ENCODE measurements at places on chromosomes 2 and 18.

GRCh38 chr2:128738446-128739110 is 419.9 kb upstream of the HS6ST1 start:
- no peak for DNase-seq

DNA sequence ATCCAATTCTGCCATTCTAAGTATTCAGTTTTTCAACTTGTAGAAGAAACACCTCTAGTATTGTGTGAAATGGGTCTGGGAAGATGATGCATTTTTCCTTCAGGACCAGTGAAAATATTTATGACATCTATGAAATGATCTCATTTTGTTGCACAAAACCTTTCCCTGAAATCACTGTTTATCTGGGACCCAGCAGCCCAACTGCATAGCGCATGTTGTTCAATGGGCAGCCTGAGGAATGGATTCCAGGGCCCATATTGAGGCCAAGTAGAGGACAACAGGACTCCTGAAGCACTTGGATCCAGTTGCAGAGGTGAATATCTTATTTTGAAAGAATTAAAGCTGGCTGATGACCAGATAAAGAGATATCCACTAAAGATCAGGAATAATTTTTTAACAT is 7.3 kb downstream of the RBMS1 start:
- DNase-seq = no peak

DNA sequence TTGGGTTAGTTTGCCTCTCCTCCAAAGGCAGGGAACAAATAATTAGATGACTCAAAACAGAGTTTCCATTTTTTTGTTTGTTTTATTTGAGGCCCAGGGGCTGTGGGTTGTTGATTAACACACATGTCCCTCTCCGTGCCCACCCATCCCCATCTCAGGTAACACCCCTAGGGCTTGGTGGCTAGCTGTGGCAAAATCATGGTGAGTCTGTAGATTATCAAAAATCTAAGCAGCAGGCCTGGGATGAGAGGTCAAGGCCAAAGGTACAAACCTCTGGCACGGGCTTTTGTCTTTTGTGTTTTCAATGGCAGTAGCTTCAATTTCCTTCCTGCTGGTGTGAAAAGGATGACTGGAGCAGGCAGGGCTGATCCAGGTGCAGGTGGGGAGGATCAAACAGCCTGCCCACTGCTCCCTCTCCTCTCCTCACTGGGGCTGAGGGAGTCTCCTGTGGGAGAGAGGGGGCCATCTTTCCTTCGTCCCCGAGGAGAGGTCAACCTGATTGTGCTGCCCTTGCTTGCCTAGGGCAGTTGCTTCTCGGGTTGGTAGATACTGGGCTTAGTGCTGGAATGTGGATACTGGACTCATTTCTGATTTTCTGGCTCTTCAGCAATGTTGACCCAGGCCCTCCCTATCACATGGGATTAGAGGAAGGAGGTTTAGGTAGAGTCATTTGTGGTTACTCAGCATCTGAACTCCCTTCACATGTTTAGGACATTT is 31.9 kb upstream of the EML4 start:
- no peak for DNase-seq

GRCh38 chr18:72908181-72908580 is 40.4 kb upstream of the NETO1 start:
- DNase-seq = no peak

- no peak for DNase-seq
Observed at GRCh38 chr2:170829036-170829435, 12.3 kb downstream of the GAD1 start.

GRCh38 chr18:46419391-46420141 is 237.5 kb downstream of the LOXHD1 start:
- DNase-seq = no peak

- DNase-seq = no peak
Observed at GRCh38 chr2:10427618-10427949, 20.5 kb downstream of the ODC1 start.

GRCh38 chr18:58692422-58693185 is 21.3 kb downstream of the MALT1 start:
- DNase-seq = no peak

- DNase-seq = no peak
Observed at GRCh38 chr2:208315081-208315788, 49.2 kb downstream of the PIKFYVE start.

GRCh38 chr2:144443837-144444817 is 75.8 kb downstream of the ZEB2 start:
- DNase-seq = no peak

DNA sequence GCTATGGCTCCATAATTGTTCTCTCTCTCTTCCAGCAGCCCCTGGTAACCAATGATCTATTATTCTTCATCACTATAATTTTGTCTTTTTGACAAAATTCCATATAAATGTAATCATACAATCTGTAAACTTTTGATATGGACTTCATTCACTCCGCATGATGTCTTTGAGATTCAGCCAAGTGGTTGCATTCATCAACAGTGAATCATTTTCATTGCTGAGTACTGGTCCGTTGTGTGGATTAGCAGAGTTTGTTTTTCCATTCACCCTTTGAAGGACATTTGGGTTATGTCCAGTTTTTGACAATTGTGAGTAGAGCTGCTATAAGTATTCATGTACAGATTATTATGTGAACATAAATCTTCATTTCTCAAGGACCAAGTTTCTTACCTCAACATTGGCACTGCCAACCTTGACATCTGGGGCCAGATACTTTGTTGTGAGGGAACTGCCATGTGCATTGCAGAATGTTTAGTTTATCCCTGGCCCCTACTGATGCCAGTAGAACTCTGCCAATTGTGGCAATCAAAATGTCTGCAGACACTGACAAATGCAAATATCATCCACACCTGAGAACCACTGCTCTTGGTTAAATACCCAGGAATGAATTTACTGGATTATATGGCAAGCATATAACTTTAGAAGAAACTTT is 48.4 kb upstream of the BCL2L11 start:
- no peak for DNase-seq

GRCh38 chr2:69095305-69095704 is 82.3 kb downstream of the ANTXR1 start:
- DNase-seq = no peak

Measured in hypothalamus (tissue), 51 donors.